ENCODE measurements at places on chromosomes 4 and X. TPM values are rescaled to one million over a fixed set of nuclear protein-coding genes. Genes with fewer than 3 reads are reported as not detected.

The MAMLD1 gene
- total RNA-seq, result 6.3 TPM

The GRIA3 gene
- total RNA-seq, result not detected

The TEC gene
- total RNA-seq, result 1.5 TPM

The DUSP21 gene
- total RNA-seq, result not detected

The RBM46 gene
- total RNA-seq, result not detected

The GAGE12G gene
- total RNA-seq, result not detected

The TSPAN6 gene
- total RNA-seq, result 41.5 TPM

The TLR6 gene
- total RNA-seq, result 2.4 TPM

The IQCM gene
- total RNA-seq, result not detected

The GAGE12J gene
- total RNA-seq, result not detected

The MAD2L1 gene
- total RNA-seq, result 40.8 TPM

The POU4F2 gene
- total RNA-seq, result not detected

The HEPH gene
- not detected for total RNA-seq

The GLOD5 gene
- total RNA-seq, result not detected

The HMX1 gene
- 0.13 TPM for total RNA-seq

The JCHAIN gene
- 0.20 TPM for total RNA-seq

The FATE1 gene
- not detected for total RNA-seq

The TBX22 gene
- total RNA-seq, result not detected

The MAGEE2 gene
- not detected for total RNA-seq

The FMR1NB gene
- total RNA-seq, result not detected

The ART3 gene
- not detected for total RNA-seq

The GAB3 gene
- total RNA-seq, result 0.45 TPM

The SYTL5 gene
- 0.35 TPM for total RNA-seq

The FAM120C gene
- total RNA-seq, result 6.3 TPM

The XK gene
- 0.38 TPM for total RNA-seq

The RNF175 gene
- total RNA-seq, result not detected

The ASMT gene
- 0.15 TPM for total RNA-seq

The CXorf65 gene
- not detected for total RNA-seq

The TRIM2 gene
- 0.62 TPM for total RNA-seq

The SPON2 gene
- 0.39 TPM for total RNA-seq

The KCND1 gene
- total RNA-seq, result 1.1 TPM

The ADH5 gene
- 112 TPM for total RNA-seq

The OPHN1 gene
- total RNA-seq, result 1.6 TPM

The YY2 gene
- 2.2 TPM for total RNA-seq

The MGARP gene
- total RNA-seq, result 0.95 TPM

The CENPE gene
- total RNA-seq, result 8.1 TPM

The COL4A6 gene
- 15.7 TPM for total RNA-seq

The BOD1L1 gene
- 14.8 TPM for total RNA-seq

The C4orf50 gene
- total RNA-seq, result not detected

The HOPX gene
- not detected for total RNA-seq

Measured in A549 treated with Hydrocortisone at 1 μM for 4 hours (cell line).